ENCODE measurements at places on chromosomes 6 and 20.

DNA sequence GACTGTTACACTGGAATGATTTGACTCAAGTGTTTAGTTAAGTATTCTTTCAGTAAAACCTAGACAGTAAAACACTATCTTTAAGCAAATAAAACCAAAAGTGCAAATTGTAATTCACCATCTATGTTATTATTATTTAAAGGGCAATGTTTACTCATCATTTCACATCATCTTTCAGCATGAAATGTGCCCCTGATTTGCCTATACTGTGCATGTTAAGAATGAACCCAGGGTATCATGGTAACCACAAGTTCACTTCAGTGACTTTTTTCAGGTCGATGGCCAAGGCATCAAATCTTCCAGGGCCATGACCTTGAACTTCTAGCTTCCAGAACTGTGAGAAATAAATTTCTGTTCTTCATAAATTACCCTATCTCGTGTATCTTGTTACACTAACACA lies 2.1 kb upstream of the HLA-DOB start:
- no peak for DNase-seq

- DNase-seq = no peak
Measured at GRCh38 chr6:49556429-49556837, 6.0 kb downstream of the C6orf141 start.

DNA sequence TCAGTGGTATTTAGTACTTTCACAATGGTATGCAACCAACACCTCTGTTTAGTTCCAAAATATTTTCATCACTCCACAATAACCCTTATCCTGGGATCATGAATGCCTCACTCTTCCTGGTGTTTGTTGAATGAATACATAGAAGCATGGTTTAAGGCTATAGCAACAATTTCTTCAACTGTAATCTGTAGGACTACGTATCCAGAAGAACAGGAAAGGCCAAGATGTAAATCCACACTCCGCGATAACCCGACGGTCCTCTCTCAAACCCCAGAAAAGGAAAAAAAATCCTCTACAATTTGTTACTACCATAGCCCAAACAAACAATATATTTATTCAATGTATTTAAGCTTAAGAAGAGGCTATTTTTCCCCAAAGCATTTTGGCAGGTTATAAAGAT lies 141.4 kb upstream of the SALL4 start:
- no peak for DNase-seq

DNA sequence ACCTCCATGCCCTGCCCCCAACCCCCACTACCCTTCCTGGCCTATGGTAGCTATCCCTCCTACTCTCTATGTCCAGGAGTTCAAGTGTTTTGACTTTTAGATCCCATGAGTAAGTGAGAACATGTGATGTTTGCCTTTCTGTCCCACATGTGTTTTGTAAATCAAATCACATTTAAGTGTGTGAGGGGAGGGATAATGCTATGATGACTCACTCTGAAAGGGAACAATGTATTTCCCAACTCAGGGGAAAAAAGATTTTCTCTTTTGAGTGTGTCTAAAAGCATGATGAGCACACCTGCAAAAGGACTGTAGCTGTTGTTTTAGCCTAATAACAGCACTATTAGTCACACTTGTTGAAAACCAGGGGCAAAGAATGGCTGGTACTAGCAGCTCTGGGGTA lies 193.7 kb downstream of the GJA10 start:
- DNase-seq = no peak

DNA sequence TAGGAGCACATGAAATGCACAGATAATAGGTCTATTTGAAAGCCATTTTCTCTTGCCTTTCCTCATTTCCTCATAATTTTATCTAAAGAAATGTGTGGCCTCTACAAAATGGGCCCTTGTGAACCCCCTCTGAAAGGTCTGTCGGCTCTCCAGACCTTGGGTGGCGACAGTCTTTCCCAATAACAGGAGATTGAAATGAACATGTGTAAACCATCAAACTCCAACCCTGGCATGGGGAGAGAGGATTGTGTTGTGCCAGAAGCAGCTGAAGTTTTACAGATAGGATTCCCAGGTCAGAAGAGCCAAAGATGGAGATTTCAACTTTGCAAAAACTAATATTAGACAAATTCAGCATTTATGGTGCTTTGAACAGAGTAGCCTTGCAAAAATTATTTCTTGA lies 277.1 kb upstream of the ECI2 start:
- DNase-seq = no peak

DNA sequence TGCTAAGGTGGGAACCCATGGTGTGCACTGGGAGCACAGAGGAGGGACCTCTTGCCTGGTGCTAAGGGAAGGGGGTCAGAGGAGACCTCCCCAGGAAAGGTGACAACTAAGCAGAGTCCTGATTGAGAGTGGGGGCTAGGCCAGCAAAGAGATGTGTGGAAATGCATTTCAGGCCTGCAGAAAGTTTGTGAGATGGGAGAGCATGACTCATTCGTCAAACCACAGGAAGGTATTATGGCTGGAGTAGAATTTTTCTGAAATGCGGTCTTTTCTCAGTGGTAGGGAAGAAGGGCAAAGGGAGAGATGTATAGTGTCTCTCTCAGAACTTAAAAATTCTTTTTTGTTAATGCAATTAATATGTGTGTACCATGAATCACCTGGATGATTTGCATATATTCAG lies 23.6 kb upstream of the EDN1 start:
- no peak for DNase-seq

DNA sequence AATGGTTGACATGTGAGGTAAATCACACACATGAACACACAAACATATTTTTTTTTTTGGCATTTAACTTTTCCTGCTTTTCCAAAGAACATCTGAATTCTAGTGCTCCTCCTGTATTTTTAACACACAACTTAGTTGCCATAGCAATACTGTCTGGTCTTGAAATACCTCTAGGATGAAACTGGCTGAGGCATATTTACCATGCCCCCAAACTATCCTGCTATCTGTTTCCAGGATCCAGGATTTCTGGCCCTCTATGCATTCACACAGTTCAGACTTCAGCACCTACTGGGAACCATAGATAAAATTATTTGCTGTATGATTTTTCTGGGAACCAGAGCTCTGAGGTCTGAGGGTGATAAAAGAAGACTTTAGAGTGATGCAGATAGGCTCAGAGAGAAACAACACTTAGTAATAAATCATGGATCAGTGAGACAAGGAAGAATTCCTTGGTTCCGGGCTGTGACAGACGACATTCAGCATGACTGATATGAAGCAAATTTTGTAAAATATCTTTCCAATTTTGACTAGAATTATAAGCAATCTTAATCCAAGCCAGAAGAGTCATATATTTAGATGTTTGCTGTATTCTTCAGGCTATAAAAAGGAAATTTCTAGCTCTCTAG lies 359.7 kb downstream of the BTBD9 start:
- no peak for DNase-seq

- DNase-seq = no peak
Measured at GRCh38 chr6:150036081-150036480, 10.7 kb upstream of the RAET1L start.

DNA sequence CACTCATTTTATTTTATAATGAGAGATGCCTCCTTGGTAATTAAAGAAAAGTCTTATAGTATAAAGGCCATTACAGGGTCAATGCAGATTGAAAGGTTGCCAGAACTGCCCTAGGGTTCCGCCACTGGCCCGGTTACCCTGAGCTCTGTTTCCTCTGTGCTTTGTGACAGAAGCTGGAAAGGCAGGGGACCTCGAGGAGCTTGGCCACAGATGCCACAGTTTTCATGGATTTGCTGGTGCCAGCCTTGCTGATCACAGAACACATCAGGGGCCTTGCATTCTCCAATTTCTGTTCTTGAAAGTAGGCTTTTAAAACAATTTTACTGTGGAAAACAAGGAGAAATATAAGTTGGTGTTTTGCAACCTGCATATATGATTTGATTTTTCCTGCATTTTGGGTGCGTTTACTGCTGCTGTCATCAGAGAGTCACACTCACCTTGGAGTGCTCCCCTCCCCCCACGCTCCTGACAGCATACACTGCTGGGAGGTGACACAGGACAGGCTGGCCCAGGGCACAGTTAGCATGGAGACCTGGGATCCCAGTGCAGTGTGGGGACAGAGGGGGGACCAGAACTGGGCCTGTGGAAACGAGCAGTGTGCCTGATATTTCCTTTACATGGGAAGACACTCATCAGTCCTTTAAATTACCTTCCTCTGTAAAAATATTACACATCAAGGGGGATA lies 142.8 kb downstream of the CFAP61 start:
- no peak for DNase-seq

Measured in effector CD8-positive, alpha-beta T cell (primary cell).